ENCODE measurements at places on chromosomes 7 and 10.
A peak's percentile ranks its signal among the peaks of the same experiment; 100 is the strongest.

GRCh38 chr7:149093228-149093627, 2.7 kb upstream of the ZNF786 start:
- no peak for DNase-seq

DNA sequence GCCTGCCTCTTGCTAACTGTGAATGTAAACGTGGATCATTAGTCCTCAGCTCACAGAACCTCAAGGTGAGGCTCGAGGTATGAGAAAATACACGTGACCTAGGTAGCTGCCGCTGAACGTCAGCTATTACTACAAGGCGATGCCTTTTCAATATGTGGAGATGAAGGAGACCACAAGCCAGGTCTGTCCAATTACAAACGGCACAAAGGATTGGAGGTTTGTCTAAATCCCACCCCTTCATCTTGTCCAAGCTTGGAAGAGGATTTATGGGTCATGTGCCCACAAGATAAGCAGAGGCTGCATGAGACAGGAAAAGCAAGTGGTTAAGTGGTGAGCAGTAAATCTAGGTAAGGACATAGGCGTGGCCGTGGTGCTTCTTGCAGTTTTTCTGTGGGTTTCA, 3.4 kb downstream of the H2BK1 start:
- DNase-seq, result no peak

GRCh38 chr10:104127411-104127810, 5.4 kb downstream of the SFR1 start:
- no peak for DNase-seq

DNA sequence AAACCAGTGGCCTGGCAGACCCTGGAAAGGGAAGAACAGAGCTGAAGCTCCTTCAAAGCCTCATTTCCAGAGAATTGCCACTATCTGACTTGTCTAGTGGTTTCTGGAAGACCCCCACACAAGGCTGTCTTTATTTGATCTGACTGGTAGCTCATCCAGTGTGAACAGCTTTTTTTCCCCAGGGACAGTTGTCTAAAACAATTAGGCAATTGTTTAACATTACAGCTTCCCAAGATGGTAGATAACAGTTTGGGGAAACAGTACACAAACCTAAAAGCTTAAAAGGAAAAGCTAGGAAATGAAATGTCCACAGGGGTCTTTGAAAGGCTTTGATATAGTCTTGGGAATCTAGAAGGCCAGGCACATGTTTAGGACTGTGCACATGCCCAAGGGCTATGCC, 203.4 kb upstream of the CTBP2 start:
- no peak for DNase-seq

DNA sequence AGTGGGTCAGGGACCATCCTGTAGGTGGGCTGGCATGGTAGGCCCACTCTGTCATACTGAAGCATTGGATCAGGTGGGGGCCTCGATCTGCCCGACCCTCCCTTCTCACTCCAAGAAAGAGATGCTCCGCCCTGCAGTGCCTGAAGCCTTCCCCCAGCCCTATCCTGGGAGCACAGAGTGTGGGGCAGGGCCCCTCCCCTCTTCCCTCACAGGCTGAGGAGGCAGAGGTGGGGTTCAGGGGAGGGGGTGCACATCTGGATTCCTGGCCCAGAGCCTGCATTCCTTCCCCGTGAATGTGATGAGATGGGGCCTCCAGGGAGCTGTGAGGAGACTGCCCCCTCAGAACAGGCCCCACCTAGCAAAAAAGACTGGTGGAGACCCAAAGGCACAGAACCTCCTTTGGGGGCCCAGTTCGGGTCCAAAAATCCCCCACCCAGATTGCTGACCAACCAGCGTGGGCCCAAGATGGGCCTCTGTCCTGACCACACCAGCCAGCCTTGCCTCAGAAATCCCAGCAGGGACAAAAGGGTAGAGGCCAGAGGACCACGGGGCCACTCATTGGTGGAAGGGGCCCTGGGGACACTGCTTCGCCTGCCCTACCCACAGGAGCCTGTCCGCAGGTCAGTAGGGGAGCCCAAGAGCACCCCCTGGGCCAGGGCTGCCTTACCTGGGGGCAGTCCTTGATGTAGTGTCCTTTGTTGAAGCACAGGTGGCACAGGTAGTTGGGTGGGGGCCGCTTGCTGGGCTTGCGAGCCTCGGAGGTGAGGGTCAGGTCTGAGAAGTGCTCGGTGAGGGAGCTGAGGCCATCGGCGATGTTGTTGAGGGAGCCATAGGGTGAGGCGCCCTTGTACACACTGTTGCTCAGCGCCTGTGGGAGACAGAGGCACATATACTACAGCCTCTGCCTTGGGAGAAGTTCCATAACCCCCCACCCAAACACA, 13.3 kb downstream of the ZCCHC24 start:
- DNase-seq, result no peak

GRCh38 chr10:74705358-74705980, 120.9 kb upstream of the KAT6B start:
- DNase-seq, result no peak

DNA sequence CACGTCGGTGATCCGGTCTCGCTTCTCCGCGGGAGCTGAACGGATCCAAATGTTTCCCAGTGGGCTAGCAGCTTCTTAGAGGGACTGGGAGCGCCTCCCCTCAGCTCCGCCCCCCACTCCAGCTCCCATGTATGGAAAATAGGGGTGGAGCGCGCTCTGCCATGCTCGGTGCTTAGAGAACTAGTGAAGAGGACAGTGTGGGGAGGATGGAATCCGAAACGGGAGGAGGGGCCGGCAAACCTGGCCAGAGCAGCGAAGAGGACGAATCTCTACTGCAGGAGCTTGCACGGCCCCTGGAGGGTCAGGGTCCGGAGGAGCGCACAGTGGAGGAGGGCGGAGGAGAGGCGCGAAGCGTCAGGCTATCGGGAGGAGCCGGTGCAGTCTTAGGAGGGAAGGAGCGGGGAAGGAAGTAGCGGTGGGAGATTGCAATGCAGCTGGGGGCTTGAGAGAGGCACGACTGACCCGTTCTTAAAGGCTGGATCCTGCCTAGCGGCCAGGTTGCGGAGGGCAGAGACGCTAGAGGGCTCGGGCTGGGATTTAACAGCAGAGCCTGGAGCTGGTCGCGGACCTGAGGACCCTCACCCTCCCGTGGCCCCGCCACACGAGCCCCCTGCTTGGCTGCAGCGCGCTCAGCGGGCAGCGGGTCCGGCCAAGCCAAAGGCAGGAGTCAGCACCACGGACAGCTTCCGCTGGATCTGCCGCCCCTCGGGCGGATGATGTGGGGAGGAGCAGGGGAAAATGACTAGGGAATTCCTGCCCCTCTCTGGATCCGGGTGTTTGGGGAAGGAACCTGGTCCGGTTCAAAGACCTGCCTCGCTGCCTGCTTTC, at the start of gene PRLHR:
Gene PRLHR, minus strand, starts transcription at position 51 of the 828 bp plus-strand sequence. CDS start 404 bp downstream, outside the sequence.
- no peak for DNase-seq

- no peak for DNase-seq
Measured at GRCh38 chr10:25698638-25699037, 235.4 kb upstream of the MYO3A start.

DNA sequence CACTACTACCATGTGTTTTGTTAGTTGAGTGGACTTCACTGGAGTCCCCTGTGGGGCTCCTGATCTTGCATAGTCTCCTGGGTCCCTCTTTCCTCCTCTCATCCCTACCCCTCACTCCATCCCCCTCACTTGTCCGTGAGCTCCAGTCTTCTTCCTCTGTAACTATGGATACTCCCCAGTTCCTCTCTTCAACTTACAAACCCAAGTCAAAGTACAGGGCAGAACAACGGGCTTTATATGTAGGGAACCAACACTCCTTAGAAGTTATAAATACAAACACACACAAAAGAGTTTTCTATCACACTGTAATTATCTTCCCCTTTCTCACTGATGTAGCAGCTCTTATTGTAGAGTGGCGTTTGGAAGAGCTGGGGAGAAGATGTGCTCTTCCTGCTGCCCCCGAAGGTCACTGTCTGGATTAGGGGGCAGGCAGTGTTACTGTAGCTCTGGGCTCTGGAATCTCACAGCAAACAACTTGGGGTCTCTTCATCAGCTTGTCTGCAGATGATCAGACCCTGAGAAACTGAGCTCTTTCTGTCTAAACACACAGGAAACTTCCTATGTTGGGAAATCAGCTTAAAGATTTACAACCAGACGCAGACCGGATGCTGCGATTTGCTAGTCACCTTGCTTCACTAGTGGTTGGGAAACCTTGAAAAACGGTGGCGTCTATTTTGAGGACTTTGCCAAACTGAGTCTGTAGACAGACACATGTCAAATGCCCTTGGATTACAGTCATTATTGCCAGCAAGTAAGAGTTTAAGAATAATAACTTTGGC, 13.6 kb downstream of the SNX10 start:
- peak; percentile 53 for DNase-seq

- no peak for DNase-seq
Measured at GRCh38 chr7:114832906-114833595, 88.8 kb upstream of the MDFIC start.

GRCh38 chr7:13801669-13802068, 187.8 kb downstream of the ETV1 start:
- DNase-seq, result no peak

- no peak for DNase-seq
Measured at GRCh38 chr7:105879782-105880181, 3.4 kb upstream of the ATXN7L1 start.

DNA sequence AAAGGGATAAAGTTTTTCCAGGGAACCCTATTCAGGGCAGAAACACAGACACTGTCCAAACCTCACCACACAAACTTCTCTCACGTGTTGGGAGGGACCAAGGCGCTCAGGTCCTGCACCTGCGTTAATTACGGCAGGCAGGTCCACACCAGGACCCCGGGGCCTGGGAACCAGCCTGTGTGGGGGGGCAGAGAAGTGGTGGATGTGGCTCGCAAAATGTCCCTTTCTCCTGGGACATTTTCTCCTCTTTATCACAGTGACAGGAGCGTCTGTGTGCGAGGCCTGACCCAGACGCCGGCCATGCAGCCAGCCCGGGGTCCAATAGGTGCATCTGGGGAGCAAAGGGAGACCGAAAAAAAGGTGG, 73.4 kb upstream of the ZNF722 start:
- DNase-seq, result no peak

- DNase-seq, result no peak
Measured at GRCh38 chr7:108257954-108258353, 127.8 kb upstream of the LAMB4 start.

All from right lobe of liver (tissue), 6 donors.